ENCODE measurements at places on chromosomes 3 and 15. TPM values are rescaled to one million over a fixed set of nuclear protein-coding genes. Genes with fewer than 3 reads are reported as not detected.

DNA sequence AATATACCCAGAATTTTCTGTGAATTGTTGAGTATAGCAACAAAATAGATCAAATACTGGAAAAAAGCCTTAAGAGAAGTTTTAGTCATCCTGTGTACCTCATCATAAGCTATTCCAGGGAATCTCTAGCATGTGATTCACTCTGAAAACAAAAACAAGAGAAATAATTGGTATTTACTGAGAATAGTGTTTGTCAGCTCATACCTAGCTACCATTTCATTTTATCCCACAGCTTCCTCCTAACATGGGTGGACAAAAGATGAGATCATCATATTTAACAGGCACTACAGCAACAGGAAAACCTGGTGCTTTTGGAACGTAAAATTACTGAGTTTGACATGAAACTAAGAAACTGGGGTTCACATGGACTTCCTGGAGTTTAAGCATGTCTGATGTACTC lies 753.5 kb upstream of the NECTIN3 start:
- DNase-seq = no peak

DNA sequence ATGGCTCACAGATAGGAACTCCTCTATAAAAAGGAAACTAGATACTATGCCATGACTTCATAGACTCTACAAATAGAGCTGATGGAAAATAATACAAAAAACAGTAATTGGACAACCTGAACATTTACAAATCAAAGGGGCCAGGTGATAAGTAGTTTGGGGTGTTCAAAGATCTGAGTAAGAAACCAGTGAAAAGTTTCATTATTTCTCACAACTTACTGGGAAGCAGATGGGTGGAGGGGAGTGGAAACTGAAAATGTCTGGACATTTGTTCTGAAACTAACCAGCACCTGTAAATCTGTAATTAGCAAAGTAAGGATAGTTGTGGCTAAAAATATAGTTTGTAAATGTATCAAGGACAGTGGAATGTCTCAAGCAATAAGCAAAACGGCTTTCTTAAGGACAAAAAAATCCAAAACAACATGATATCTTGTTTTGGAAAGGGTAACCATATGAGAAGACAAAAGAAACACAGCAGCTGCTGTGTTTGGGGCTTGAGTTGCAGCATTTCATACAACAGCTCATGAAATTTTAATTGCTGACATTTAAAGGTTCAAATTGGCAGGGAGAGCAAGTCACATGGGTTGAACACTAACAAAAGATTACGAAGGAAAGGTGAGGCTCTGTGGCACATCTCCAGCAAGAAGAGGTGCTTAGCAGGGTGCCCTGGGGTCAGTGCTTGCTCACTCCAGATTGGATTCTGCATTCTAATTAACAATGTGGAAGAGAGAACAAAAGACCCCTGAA lies 26.8 kb upstream of the THBS1 start:
- no peak for DNase-seq

DNA sequence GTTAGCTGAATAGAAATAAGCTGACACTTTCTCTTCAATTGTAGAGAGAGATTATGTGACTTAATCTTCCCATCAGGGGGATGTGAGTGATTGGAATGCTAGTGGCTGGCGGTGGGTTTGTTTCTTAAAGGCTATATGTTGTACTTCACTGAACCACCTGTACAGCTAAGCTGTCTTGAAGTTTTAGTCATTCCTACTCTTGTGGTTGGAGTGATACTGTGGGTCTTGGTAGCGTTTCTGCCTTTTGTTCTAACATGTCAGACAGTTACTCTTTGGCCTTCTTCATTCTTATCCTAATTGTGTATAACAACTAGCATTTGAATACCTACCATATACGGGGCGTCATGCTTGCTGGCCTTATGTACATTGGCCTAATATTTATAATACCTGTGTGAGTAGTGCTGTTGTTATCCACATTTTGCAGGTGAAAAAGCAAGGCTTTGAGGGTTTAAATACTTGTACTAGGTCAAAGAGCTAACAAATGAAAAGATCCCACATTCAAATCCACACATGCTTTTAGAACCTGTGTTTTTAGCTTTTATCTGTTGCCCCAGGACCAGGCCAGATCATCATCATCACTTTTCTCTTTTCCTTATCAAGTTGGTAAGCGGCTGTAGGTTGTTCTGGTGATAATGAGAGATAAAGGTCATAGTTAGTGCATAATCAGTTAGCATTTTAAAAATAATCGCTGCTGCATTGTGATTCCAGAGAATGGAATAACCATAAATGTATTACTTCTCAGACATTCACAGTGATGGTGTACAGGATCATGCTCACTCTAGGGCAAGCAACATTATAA lies 50.2 kb downstream of the AKAP13 start:
- no peak for DNase-seq

- DNase-seq = no peak
Measured at GRCh38 chr3:112084980-112085705, 1.0 kb upstream of the C3orf52 start.

GRCh38 chr3:191973820-191974219 lies 512.9 kb downstream of the PYDC2 start:
- DNase-seq = no peak

- no peak for DNase-seq
Measured at GRCh38 chr3:58962816-58963215, 87.0 kb downstream of the CFAP20DC start.

DNA sequence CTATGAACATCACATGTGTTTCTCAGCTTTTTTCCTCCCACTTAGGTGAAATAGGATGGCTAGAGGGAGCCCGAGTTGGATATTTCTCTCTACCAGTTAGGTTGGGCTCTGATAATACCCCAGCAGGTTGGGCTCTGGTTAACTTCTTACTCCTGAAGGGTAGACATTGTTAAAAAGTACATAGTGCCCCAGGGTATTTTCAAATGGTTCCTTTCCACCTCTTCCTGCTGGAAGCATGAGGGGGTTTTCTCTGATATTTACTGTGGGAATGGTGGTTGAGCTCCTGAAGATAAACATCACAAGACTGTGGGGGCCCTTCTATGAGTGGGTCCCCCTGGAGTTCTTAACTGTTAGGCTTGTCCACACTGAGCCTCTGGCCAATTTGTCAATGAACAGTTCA lies 36.1 kb upstream of the SPESP1 start:
- no peak for DNase-seq

GRCh38 chr15:57640930-57641682 lies 49.4 kb downstream of the MYZAP start:
- no peak for DNase-seq

GRCh38 chr15:48046813-48047438 lies 73.9 kb upstream of the SLC24A5 start:
- DNase-seq = no peak

GRCh38 chr15:74290645-74291044 lies 54.5 kb downstream of the CCDC33 start:
- DNase-seq = no peak

DNA sequence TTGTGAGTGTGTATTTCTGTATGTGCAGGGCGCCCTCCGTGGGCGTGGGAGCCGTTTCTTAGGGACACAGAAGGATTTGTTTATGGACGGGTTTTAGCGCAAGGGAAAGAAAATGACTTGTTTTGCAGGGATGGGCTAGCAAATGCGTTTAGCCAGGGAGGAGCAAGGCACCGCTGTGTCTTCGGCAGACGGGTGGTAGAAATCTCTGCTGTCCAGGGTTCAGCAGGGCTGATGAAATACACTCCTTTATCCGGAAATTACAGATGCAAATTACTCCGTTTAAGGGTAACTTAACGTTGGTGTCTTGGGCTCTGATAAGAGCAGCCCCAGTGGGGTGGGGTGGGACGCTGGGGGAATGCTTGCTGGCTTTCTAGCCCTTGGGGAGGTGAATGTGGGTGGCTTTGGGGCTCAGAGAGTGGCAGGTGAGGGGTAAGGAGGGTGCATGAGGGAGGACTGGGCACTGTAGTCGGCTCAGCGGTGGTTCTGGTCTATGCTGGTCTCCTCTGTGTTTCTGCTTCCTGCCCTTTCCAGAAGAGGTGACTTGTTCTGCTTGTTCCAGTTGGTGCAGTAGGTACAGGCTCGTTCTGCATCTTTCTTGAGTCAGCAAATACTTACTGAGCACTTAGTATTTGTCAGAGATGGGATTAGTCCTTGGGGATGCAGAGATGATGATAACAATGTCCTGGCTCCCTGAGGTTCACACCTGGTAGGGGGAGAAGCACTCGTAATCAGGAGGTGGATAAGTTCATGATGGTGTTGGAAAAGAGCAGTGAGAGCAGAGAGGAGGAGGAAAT lies 954 bp downstream of the SV2B start:
- no peak for DNase-seq

Gene DCLK3
- 0.16 TPM for total RNA-seq

Gene FOXP1
- total RNA-seq = 41.2 TPM

Gene FBXL22
- 29.5 TPM for total RNA-seq

Gene CLEC3B
- 80.8 TPM for total RNA-seq

Gene RPUSD3
- total RNA-seq = 35.7 TPM

Gene CRBN
- total RNA-seq = 53.8 TPM

Gene PATL2
- total RNA-seq = 3.7 TPM

All from left ventricle myocardium inferior (tissue), 1 donor.